ENCODE measurements at places on chromosomes 5 and 9. TPM values are rescaled to one million over a fixed set of nuclear protein-coding genes. Genes with fewer than 3 reads are reported as not detected.

DNA sequence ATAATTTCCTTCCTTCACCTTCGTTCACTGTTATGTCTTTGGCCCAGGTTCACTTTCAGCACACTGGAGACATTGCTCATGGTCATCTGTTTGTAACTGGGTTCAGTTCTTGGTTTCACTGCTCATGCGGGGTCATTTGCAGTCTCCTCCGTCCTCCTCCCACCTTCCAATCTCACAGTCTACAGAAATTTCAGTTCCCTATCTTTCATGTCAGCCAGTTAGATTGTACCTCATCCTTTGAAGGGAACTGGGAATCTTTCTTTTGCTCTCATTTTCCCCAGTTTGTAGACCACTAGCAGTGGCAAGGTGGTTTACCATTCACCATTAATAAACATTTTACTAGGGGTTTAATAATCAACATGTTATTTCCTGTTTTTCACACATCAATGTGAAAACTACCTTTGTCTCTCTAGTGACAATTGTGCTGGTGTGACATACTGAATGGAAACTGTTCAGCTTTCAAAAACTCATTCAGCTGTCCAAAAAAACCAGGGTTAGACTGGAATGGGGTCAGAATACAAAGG is 100.9 kb upstream of the IL6ST start:
- no peak for DNase-seq

DNA sequence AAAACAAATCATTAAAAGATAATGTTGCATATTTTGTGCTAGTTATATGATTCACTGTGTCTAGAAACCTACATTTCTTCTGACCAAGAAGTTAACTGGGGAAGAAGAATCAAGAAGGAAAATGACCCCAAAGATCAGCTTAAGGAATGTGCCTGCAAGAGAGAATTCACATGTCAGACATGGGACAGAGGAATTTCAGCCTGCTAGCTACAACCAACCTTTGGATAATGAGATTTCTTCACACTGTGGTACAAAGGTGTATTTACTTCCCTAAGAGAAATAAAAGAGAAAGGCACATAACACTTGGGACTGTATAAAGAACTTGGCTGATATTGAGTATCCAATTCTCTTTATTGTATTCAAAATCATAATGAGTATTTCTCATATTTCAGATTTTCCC is 39.6 kb upstream of the ELL2 start:
- DNase-seq, result no peak

- DNase-seq, result no peak
These were observed 200.4 kb downstream of the TTLL11 start for GRCh38 chr9:121892706-121893105.

DNA sequence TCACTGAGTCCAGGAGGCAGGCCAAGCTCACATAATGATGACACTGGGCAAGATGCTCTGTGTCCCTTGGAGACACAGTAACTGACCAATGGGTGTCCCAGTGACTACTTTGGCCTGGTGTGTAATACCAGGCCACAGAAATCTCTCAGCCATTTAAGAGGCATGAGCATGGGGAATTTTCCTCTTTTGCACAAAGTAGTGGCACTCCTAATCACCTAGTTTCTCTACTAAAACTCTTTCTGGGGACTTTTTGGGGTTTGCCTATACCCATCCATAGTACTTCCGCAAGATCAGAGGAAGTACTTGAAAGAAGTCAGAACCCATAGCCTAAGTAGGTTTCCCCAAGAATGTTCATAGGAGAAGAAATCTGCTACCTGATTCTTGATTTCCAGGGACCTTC is 161.9 kb downstream of the ARSB start:
- no peak for DNase-seq

Gene APBA1
- 11.2 TPM for total RNA-seq

DNA sequence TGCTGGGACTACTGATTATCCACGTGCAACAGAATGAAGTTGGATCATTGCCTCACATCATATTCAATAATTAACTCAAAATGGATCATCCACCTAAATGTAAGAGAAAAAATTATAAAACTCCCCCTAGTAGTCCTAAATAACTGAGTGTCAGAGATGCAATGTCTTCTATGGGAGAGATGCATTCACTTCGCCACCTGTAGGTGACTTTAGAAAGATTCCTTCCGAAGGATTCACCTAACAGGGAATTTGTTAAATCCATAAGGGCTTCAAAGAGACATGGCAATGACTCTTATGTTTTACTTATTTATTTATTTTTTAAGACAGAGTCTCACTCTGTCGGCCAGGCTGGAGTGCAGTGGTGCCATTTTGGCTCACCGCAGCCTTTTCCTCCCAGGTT is 526.0 kb downstream of the MTRR start:
- DNase-seq, result no peak

- DNase-seq, result no peak
These were observed 239.9 kb upstream of the TNC start for GRCh38 chr9:115357821-115358220.

GRCh38 chr5:169100735-169101075 is 200.2 kb downstream of the SLIT3 start:
- DNase-seq, result peak; percentile 2

Gene SLC9A3
- total RNA-seq, result 0.97 TPM

Gene CDH12
- total RNA-seq, result not detected

DNA sequence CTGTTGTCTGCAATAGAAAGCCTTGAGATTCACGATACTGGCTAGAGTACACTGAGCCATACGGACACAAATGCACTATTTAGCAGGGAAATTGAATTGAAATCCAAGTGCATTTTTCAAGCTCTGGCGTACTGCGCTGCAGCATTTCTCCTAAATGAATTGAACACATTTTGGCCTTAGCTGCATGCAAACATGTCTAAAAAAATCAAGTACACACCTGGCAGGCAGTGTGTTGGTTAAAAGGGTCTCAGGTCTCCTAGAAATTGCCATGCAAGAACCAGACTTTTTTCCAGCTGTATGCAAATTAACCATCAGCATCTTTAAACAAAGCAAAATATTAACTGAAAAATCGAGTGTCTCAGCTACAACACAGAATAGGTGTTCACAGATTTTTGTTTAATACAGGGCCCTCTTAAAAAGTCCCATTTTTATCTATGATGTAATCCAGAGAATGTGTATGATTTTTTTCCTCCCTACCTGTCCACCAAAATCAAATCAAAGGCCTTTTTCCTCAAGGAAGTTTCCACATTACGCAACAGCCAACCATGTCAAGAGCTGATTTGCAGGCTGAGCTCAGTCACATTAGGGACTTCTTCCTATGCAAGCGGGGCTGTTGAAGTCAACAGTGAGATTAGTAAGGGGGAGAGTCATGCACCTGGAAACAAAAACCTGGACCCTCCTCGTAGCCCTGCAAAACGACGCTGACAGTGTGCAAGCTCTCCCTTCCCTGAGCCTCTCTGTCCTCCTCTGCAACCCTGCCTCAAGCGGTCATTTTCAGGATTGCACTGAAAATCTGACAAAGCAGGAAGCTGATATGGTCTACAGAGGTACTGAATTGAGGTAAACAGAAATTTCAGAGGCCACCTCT is 14.1 kb upstream of the SFXN1 start:
- peak; percentile 41 for DNase-seq

- DNase-seq, result no peak
These were observed 112.6 kb upstream of the RASA1 start for GRCh38 chr5:87155106-87155505.

Gene HTR1A
- total RNA-seq, result not detected

DNA sequence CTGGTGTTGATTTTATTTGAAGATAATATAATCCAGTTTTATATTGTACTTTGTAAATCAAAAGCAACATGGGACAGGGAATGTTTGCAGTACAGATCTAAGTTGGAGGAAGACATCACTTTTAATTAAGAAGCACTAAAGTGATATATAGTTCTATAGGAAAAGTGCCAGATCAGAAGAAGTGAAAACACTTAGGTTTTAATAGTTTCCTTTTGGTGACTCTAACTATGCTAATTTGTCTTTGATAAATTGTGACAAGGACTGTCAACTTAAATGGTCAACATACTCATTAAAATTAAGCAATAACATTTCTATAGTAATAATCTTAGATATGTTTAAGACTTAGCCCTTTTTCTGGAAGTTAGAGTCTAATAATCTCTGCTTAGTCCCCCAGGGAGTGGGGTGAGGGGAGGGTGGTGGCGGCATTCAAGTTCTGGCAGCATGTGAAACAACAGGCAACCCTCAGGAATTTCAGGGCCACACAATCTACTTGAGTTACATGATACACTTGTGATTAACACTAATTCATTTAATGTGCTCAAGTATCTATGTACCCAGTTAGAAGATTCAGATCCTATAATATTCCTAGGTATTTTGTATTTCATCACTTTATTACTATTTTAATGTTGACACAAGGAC is 1026.5 kb downstream of the NR2F1-AS1 start:
- no peak for DNase-seq

Gene PCDHA1
- under 0.01 TPM for total RNA-seq

- DNase-seq, result no peak
These were observed 425.7 kb upstream of the CYLC2 start for GRCh38 chr9:102569436-102569835.

- peak; percentile 97 for DNase-seq
These were observed 4.4 kb upstream of the DCTN4 start for GRCh38 chr5:150763023-150763769.

DNA sequence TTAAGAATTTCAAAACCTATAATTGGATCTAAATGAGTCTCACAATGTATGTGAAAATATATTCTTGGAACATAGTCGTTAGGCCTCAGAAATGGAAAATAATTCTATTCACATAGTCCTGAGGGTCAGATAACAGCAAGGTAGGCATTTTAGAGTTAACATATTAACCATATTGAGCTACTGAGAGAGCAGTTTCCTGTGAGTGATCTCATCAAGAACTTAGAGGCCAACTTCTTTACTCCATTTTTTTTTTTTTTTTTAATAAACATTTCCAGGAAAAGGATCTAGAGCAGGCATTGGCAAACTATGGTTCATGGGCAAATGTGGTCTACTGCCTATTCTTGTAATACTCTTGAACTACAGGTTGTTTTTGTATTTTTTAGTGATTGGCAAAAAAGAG is 26.6 kb downstream of the RAB24 start:
- DNase-seq, result no peak

DNA sequence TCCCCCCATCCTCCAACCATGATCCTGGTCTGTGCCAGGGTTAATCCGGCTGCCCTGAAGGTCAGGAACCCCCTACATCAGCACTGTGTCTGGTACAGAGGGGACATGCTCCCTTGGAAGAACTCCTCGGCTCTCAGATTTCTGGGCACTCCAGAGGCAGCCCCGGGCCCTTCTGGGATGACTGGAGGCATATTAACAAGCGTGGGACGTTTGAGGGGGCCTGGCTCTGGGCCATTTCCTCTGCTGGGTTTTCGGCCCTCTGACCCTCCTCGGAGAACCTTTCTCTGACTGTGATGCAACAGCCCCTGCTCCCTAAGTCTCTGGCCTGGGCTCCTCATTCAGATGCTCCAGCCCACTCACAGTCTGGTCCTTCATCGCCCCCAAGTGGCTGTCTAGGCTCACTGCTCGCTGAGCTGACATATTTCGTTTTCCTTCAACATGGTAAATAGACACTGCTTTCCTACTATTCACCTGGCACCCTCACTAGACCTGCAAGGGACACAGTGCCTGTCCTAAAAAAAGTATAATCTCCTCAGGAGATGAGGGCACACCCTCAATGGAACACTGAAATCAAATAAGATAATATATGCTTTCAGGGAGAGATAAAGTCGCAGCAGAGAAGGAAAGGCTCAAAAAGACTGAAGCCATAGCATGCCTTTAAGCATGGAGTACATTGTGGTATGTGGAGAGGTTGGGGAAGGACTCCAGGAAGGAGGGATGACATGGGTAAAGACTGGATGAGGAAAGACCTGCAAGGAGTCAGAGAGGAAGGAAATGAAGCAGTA is 404.7 kb upstream of the TRPC7 start:
- DNase-seq, result peak; percentile 88

Gene ARID3C
- total RNA-seq, result not detected

DNA sequence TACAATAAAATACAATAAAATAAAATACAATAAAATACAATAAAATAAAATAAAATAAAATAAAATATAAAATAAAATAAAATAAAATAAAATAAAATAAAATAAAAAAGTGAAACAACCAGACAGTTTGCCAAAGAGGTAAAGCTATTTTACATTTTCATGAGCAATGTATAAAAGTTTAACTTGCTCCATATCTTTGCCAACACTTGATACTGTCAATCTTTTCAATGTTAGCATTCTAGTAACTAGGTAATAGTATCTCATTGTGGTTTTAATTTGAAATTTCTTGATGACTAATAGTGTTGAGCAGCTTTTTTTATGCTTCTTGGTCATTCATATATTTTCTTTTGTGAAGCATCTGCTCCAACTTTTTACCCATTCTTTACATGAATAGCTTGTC is 17.3 kb downstream of the TTC33 start:
- DNase-seq, result no peak

DNA sequence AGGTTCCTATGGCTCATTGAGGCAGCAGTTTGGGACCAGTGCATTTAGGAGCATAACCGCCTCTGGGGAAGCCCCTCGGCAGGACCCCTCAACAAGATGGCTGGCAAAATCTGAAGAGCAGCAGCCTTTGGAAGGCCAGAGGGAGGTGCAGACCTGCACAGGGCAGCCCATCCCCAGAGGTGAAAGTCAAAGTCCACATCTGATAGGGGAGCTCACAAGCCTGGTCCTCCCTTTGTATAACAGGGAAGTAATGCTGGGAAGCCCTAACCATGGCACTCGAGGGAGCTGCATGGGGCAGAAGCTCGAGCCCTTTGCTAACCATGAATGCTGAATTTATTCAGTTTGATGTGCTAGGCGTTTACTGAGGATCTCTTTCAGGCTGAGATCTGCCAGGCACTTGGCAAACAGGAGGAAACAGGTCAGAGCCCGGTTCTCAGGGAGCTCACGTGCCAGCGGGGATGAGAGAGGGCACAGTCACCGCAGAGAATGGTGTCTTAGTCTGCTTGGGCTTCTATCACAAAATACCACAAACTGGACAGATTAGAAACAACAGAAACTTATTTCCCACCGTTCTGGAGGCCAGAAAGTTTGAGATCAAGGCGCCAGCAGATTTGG is 114.1 kb downstream of the GABBR2 start:
- no peak for DNase-seq

DNA sequence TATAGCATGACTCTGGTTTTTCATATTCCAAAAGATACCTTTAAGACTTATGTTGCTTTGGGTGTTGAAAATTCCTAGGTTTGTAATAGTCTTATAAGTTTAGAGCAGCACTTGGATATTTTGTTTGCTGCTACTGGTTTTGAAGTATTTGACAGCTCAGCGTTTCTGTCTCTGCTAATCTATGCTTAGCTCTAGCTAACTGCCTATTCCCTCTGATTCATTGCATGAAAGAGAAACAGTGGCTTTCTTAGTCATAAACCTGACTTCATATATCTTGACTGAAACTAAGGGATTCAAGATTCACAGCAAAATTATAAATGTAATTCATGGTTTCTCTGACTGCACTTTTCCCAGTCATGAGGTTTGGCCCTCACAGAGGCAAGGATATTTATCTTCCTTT is 35.6 kb upstream of the ANXA1 start:
- DNase-seq, result peak; percentile 73

- DNase-seq, result no peak
These were observed 1046.9 kb upstream of the WWC1 start for GRCh38 chr5:167244583-167244982.

All from fibroblast of villous mesenchyme (primary cell).